ENCODE measurements at places on chromosomes 16 and 17.

DNA sequence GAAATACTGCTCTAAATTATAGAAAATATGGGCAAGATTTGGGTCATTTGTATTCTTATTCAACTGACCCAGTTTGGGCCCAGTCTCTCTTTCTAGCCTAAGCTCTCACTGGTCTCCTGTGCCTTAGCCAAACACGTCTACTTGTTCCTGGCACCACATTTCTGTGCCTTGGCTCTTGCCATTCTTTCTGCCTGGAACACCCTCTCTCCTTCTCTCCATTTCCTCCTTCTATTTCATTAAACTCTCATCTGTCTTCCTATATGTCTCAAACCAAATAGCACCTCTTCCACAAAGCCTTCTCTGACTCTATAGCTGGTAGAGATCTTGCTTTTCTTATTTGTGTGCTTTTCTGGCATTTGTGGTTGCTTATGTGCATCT lies 37.7 kb upstream of the NUFIP2 start:
- DNase-seq: no peak

GRCh38 chr16:61892531-61892930 lies 143.7 kb downstream of the CDH8 start:
- DNase-seq: no peak

GRCh38 chr16:74605746-74606520 lies 981 bp downstream of the GLG1 start:
- DNase-seq: no peak

DNA sequence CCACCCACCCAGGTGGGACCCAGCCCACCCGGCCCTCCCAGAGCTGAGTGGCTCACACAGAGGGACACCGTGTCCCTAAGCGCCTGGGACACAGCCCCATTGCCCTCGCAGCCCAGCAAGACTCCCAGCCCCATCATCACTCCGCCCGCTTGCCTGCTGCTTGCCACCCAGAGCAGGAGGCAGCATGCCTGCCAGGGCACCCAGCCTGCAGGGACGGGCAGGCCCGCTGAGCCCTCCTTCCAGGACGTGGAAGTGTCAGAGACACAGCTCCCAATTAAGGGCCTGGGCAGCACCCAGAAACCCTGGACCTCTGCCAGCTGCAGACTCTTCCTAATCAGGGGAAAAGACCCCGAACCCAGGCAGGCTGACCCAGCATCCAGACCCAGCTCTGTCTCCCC lies 17.2 kb upstream of the OSGIN1 start:
- no peak for DNase-seq

DNA sequence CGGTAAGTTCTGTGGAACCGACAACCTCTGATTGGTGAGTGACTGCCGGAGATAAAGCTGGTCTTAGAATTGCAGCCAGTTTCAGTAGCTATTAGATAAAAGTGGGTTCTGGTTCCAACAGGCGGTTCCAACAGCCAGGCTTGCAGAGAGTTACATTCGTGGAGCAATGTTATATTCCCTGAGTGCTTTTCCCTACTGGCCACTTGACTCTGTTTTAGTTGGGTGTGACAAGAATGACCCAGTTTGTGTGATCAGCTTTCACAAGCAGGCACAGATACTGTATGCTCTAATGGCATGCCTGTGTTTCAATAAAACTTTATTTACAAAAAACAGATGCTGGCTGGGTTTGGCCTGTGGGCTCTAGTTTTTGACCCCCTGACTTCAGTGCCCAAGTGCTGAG lies 196.6 kb downstream of the SNX29 start:
- no peak for DNase-seq

DNA sequence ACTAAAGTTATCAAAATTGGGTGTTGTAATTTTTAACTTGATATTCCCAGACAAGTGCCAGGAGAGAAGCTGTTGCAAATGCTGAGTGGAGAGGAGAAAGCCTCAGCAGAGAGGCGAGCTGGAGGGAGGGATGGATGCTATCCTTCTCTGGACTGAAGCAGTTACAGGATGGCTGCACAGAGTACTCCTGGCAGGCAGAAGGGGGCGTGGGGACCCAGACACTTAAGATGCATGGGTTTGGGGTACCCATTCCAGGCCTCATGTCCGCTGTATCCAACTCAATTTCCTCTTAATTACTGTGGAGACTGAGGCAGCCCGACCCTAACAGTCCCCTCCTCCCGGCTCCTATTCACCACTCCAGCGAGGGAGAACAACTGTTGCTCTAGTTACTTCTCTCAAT lies 25.4 kb upstream of the ALDH3A1 start:
- DNase-seq: no peak

DNA sequence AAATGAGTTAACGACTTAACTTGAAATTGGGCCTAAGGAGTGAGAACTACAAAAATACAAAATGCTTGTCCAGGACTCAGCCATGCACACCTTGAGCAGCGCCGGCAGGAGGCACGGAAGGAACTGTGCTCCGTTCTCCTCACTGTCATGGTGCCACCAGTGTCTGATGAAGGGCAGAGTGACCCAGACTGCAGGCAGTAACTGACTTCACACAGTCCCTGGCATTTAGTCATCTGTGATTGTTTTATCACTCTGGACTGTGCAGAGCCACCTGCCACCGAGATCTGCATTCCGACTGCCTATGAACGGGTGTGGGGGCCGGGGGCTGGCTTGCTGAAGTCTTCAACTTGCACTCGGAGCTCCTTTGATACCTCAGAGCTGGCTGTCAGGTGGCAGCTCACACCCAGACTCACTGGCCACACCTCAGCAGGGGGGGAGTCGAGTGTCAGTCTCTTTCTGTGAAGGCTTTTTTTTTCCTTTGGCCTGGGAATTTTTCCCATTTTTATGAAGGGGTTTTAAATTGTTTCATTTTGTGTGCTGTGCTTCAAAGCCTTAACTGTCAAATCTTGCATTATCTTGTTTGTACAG lies 20.2 kb upstream of the ENDOV start:
- DNase-seq: no peak

DNA sequence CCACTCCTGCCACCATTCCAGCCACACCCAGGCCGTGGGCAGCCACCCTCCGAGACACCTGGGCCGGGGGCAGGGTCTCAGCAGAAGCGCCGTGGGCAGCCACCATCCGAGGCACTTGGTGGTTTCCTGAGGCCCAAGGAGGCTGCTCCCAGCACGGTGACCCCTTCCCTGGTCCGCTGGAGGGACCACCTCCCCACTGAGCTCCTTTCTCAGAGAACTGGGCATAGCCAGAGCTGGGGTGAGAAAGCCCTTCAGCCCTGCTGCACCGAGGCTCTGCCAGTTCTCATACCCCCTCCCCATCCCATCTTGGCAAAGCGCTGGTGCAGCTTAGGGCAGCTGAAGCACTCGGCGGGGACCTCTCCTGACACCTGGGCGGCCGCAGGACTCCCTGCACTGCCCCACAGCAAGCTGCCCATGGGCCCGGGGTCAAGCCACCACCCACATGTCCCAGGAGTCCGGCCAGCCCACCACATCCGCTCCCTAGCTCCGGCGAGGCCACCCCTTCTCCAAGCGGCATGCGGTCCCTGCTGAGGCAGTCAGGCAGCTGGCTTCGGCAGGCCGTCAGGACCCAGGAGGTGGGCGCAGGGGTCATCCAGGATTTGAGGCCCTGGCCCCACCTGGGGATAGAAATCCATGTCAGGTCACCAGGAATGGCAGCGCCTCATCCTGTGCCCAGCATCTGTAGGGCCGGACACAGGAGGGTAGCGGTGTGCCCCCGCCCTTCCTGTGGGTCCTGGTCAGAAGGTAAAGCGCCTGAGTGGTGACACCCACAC lies 1.3 kb upstream of the CYBA start:
- no peak for DNase-seq

- no peak for DNase-seq
Observed at GRCh38 chr16:57639172-57639887, 10.9 kb downstream of the ADGRG1 start.

DNA sequence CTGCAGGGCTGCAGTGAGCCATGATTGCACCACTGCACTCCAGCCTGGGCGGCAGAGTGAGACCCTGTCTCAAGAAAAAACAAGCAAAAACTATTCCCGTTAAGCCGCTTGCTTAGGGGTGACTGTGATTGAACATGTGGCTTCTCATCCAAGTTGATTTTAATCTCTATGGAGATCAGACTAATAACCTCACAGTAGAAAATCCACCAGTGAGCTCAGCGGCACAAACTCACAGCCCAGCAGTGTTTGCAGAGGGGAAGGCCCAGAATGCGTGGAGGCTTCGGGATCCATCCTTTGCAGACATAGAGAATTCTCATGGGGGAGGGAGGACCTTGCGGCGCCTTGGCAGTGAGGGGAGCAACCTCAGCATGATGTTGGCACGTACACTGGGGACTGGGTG lies 7.4 kb downstream of the BANP start:
- DNase-seq: no peak

GRCh38 chr16:87406495-87407088 lies 14.5 kb downstream of the MAP1LC3B start:
- no peak for DNase-seq

- DNase-seq: no peak
Observed at GRCh38 chr16:71311553-71312158, 22.5 kb upstream of the CMTR2 start.

DNA sequence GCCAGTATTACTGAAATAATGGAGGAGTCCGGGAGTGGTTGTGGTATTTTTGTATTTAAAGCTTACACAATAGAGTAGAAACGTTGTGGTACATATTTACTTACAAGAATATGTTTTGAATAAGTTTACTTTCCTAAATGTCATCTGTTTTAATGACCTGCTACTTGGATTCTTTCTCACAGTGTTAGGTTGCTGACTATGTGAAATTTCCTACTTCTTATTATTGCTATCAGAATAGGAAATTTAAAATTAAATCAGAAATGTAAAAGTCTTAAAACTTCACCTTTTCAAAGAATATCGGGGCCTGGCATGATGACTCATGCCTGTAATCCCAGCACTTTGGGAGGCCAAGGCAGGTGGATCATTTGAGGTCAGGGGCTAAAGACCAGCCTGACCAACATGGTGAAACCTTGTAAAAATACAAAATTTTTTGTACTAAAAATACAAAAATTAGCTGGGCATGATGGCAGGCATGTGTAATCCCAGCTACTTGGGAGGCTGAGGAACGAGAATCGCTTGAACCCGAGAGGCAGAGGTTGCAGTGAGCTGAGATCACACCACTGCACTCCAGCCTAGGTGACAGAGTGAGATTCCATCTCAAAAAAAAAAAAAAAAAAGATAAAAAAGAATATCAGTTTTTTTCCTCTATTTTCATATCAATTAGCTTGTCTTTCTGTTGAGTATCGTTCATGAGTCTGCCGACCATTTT lies 77.8 kb downstream of the VMP1 start:
- DNase-seq: no peak

DNA sequence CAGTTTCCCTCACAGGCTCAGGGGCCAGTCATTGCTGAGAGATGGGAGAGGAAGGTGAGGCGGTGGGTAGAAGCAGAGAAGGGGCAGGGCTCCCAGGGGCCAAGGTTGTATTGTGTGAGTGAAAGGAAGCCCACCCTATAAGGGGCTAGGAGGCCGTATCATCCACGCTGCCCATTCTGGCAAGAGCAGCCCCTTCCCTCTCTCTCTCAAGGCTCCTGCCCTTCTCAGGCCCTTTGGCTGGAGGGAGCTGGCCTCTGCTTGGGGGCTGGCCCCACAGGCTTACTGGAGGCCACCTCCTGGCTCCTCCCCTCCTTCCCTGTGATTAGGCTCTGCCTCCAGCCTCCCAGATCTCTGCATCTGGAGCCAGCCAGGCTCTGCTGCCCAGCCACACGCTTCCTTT lies 7.6 kb downstream of the TBKBP1 start:
- DNase-seq: no peak

DNA sequence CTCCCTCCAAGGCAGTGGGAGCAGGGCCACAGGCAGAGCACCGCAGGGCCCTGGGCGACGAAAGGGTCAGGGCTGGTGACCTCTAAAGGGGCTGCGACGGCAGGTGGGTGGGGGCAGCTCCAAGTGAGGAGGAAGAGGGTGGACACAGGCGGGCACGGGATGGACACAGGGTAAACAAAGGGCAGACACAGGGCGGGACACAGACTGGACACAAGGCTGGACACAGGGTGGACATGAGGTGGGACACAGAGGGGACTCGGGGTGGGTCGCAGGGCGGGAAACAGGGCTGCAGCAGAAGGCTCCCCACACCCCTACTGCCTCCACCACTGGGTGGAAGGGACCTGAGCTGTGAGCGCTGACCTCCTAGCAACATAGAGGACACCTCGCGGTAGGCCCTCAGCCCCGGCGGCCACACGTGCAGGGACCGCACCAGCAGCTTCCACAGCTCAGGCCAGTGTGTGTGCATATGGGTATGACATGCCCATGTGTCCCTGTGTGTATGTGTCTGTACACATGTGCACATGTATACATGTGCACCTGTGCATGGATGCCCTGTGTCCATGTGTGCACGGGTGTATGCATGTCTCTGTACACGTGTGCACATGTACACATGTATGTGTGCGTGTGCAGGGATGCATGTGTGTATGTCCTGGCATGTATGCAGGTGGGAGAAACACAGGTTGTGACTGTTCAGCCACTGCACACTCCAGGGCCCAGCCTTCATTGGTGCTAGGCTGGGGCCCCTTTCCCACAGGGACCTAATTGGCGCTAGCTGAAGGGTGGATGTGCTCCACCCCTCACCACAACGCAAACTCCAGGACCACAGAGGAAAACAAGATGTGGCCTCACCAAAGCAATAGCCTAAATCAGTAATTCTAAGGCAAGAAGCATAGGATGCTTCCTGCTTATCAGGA lies 7.6 kb downstream of the LMF1 start:
- DNase-seq: no peak

- DNase-seq: peak; percentile 50
Observed at GRCh38 chr17:2233441-2233947, 70.1 kb downstream of the SMG6 start.

DNA sequence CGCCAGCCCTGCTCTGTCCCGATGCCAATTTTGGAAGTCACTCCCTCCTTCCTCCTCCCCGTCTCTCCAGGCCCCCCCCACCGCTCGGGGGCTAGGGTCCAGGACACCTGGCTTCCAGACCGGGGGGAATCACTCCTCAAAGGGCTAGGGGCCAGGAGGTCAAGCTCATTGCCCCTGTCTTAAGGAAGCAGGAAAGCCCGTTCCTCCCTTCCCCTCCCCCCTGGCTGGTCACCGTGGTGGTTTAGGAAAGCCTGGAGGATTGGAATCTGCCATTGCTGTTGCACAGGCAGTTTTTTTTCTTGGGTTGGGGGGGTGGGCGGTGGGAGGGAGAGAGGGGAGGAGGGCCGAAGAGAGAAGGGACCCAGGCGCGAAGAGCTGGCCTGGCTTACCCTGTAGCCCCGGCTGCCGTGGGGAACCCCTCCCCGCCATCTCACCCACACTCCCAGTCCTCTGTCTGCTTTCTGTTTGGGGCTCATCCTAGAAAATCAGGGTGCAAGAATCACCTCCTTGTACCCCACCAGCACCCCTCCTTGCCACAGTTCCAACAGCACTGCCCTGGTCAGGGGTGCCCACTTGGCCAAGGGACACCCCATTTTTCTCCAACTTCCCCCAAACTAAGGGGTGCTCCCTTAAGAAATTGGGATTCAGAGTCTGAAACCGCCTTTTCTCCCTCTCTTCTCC lies 2.9 kb upstream of the BCL6B start:
- no peak for DNase-seq

GRCh38 chr17:72273289-72274056 lies 152.7 kb downstream of the SOX9 start:
- DNase-seq: no peak

DNA sequence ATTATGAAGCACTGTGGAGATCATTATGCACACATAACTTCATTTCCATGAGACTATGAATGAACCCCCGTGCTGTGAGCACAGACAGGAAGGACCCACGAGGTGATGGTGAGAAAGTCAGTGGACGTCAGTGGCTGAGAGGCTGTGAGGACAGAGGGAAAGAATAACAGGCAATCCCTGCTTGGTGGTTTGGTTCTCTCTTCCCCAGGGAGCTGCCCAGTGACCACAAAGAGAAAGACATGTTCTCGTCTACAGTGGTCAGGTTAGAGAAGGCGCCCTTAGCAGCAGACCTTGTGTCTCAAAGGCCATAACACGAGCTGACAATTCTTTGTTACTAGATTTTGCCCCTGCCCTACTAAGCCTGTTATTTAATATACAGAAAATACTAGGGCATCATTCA lies 609.2 kb downstream of the TOX3 start:
- DNase-seq: no peak
